ENCODE measurements at places on chromosomes 6 and 20.

DNA sequence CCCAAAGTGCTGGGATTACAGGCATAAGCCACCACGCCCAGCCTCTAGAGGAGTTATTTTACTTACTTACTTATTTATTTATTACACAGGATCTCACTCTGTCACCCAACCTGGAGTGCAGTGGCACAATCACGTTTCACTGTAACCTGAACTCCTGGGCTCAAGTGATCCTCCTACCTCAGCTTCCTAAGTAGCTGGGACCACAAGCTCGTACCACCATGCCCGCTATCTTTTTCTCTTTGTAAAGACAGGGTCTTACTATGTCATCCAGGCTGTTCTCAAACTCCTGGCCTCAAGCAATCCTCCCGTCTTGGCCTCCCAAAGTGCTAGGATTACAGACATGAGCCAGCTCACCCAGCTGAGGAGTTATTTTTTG, 1.6 kb upstream of the TRIB3 start:
- no peak for DNase-seq

DNA sequence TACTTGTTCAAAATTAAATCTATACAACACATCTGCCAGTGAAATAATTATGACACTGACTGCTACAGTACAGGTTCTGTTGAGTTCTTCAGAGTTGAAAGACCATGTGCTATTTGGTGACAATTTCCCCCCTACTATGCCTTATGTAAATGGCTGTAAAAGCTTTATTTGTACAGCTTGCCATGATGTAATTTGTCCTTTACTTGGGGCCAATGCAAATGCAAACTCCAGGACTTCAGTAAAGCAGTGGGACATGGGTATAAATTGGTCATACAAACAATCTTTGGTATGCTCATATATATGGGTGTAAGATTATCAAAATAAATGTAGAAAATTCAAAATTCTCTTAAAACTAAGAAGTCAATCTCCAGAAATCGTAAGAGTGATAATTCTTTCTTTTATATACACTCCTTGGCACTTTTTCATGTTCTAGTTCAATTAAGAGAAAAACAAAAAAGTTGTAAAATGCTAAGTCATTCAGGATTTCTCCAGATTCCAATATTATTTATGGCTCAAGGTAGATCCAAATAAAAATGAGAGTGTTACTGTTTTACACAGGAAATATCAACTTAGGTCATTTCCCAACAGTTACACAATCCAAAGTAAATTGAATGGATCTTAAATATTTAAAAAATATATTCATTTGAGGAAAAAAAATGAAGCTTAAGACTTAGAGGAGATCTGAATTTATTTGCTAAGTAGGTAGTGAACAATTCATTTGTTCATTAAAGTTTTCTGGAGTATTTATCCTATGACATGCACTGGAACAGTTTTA, 1310.5 kb upstream of the CITED2 start:
- DNase-seq, result no peak

GRCh38 chr6:474453-475185, 83.1 kb downstream of the IRF4 start:
- peak; percentile 82 for DNase-seq

GRCh38 chr20:43603124-43603523, 12.4 kb downstream of the IFT52 start:
- DNase-seq, result no peak

GRCh38 chr6:138115877-138116660, 8.8 kb upstream of the PERP start:
- DNase-seq, result no peak

- DNase-seq, result no peak
These were observed 1.2 kb upstream of the PLTP start for GRCh38 chr20:45913116-45913515.

DNA sequence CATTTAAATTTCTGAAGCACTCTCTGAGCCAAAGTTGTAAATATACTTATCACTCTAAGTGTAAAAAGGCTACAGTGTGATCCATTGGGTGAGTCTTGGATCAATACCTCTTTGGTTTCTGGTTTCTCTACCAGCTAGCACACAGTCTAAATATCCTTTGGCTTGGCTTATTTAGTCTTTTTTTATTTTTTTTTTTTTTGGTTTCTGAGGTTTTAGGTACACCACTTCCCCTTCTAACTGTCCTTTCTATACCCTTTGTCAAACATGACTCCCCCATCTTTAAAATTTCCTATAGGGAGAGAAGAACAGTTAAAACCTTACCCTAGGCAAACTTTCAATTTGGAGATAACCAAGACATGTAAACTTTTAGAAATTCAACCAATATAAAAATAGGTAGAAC, 379.0 kb downstream of the PHF3 start:
- DNase-seq, result no peak

DNA sequence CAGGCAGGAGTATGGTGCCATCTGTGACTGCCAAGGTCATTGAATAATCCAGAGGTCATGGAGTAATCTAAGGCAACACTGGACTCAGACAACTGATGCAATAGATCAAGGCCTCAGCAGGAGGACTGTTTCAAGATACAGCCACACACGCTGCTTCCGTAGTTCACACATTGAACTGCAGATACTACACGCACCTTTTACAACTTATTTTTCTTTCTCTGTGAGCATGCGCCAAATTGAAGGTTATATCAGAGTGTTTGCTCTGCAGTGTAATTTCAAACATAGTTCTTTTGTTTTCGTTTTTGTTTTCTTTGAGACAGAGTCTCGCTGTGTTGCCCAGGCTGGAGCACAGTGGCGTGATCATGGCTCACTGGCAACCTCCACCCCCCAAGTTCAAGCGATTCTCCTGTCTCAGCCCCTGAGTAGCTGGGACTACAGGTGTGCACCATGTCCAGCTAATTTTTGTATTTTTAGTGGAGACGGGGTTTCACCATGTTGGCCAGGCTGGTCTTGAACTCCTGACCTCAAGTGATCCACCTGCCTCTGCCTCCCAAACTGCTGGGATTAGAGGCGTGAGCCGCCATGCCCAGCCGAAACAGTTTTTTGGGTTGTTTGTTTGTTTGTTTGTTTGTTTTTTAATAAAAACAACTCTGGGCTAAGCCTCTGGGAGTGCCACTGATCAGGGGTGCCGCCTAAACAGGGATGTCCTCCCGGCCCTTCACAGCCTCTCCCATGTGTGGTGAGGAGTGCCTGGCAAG, 96.6 kb upstream of the NAA20 start:
- no peak for DNase-seq

- no peak for DNase-seq
These were observed 104.6 kb upstream of the HTR1E start for GRCh38 chr6:86832686-86833085.

DNA sequence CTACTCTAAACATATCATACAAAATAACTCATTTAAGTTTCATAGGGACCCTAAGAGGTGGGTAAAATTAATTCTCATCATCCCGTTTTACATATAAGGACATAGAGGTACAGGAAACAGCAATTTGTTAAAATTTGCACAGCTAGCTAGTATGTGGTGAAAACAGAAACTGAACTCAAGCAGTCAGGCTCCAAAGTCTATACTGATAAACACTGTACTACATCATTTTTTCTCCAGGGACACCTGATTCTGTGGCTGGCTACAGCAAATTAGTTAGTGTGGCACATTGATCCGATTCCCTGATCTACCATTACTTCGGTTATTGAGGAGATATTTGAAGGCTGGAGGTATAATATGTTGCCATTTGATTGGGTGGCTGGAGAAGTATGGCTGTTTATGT, 36.2 kb upstream of the E2F3 start:
- no peak for DNase-seq

- no peak for DNase-seq
These were observed 28.1 kb downstream of the RIPOR3 start for GRCh38 chr20:50663095-50663821.

- DNase-seq, result no peak
These were observed 899.4 kb upstream of the FLRT3 start for GRCh38 chr20:15236812-15237211.

DNA sequence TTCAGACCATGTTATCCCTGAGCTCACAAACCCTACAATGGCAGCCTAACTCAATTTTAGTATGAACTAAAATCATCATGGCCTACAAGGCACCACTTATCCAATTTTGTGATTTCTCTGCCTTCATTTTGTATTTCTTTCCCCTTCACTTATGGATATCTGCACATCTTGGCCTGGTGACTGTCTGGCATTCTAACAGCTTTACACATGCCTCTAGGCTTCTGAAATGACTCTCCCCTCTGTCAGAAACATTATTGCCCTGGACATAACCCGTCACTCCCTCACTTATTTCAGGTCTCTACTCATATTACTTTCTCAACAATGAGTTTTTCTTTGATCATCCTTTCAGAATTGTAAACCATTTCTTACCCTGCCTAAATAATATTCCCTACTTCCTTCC, 89.2 kb upstream of the THEMIS start:
- DNase-seq, result no peak

- DNase-seq, result no peak
These were observed 93.3 kb upstream of the SULF2 start for GRCh38 chr20:47878601-47879027.

GRCh38 chr6:115766745-115767462, 293.8 kb downstream of the FRK start:
- DNase-seq, result no peak

- no peak for DNase-seq
These were observed 208.4 kb downstream of the PREX1 start for GRCh38 chr20:48619126-48620101.

DNA sequence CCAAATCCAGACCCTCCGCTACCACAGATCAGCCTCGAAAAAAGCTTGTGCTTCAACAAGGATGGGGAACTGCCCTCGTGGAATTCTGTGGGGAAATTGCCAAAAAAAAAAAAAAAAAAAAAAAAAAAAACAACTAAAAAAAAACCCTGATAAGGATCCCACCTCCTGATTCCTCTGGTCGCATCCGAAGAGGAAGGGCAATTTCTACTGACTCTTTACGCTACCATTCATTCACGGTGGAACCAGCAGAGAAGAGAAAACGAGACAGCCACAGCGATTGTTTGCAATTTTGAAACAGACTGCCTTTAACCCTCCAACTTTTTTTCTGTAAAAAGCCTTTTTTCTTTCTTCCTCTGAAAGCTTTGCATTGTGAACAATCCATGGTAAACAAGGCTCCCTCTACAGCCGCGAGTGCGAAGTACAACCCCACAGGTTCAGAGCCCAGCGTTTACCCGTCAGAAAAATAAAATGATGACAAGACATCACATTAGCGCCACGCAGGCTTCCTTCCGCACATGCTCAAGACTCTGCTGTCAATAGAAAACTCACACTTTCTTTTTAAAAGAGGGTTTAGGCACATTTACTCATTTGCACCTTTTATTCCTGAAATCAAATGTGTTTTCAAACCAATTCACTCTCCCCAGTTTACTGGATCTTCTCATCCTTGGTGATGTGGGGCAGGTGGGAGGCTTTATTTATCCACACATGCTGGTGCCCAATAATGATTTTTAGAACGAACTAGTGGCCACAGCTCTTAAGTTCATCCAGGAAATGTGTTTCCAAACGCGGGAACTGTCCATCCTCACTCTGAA, 100.0 kb downstream of the NOL4L start:
- DNase-seq, result peak; percentile 73

GRCh38 chr20:53902968-53903651, 167.3 kb downstream of the BCAS1 start:
- DNase-seq, result no peak

DNA sequence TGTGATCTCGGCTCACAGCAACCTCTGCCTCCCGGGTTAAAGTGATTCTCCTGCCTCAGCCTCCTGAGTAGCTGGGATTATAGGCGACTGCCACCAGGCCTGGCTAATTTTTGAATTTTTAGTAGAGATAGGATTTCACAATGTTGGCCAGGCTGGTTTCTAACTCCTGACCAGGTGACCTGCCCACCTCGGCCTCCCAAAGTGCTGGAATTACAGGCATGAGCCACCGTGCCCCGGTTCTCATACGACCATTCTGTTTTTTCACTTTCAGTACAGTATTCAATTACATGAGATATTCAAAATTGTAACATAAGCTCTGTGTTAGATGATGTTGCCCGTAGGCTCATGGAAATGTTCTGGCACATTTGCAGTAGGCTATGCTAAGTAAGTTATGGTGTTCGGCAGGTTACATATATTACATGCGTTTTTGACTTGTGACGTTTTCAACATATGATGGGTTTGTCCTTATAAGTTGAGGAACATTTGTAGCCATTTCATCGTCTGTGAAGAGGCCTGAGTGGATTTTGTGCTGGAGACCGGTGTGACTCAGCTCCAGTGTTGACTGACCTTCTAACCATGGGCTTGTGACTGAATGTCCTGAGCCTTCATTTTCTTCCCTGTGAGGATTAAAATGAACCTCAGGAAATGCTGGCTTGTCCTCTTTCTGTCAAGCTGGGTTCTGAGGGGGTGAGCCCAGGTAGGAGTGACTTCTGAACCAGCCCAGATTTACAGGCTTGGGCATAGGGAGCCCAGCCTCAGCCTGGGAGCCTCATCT, 12.2 kb downstream of the PPARD start:
- DNase-seq, result no peak

GRCh38 chr6:78390066-78390465, 477.3 kb upstream of the IRAK1BP1 start:
- DNase-seq, result no peak

- no peak for DNase-seq
These were observed 95.5 kb downstream of the SULF2 start for GRCh38 chr20:47689731-47690130.

GRCh38 chr20:63697868-63698545, 1.6 kb downstream of the TNFRSF6B start:
- DNase-seq, result no peak

GRCh38 chr20:19433371-19434350, 221.2 kb downstream of the SLC24A3 start:
- DNase-seq, result no peak

GRCh38 chr6:104623052-104623690, 236.5 kb downstream of the HACE1 start:
- no peak for DNase-seq

DNA sequence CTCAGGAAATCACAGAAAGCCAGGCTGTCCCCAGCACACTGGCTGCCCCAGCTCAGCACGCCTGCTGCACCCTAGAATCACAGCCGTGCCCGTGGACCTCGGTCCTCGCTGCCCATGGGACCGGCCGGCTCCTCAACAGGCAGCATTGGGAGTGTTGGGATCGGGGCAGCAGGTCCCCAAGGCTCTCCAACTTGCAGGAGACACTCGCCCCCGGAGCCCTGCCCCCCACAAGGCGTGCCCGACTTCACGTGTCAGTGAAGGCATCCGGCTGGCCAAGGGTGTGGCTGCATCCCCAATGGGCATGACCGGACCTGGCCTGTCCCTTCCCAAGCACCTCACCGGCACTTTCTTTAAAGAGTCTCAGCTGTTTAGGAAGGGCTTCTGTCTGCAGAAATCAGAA, 3.0 kb upstream of the NTSR1 start:
- DNase-seq, result no peak

DNA sequence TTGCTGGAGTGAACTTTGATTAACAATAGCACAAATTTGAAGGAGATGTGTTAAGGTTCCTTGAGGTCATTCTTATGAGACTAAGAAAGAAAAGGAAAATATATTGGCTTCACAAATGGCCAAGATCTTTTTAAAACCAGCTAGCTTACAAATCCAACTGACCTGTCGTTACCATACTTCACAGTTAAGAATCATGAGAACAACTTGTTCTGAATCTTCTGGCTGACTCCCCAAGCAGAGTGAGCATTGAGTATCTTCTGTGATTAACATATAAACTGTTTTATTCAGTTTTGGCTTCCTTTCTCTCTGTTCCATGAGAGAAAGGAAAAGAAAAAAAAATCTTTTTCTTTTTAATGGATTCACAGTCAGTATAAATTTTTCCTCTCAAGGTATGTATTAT, 277.1 kb downstream of the KHDC1L start:
- no peak for DNase-seq
